ENCODE measurements at places on chromosomes 16 and 17. TPM values are rescaled to one million over a fixed set of nuclear protein-coding genes. Genes with fewer than 3 reads are reported as not detected.

DNA sequence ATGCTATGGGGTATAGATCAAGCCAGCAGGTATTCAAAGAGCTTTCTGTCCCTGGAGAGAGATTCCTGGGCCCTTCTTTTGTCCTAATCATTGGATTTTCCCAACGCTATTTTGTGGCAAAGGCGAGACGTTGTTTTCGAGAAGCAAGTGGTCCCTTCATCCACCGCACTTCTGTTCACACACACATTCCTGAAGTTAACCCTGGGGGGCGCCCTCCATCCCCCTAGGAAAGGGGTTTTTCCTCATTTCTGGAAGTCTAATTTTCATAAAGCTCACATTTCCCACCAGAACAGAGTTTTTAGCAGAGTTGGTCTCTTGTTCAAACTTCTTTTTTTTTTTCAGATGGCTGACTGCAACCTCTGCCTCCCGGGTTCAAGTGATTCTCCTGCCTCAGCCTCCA, 11.9 kb downstream of the SCGB1C2 start:
- H3K4me1 ChIP-seq, result no peaks in the 10 kb centered on the region
- no peak for DNase-seq
- H3K27me3 ChIP-seq, result no peaks in the 10 kb centered on the region
- no peaks in the 10 kb centered on the region for H3K36me3 ChIP-seq
- no peak overlapping the region for H3K4me3 ChIP-seq

- no peaks in the 10 kb centered on the region for H3K4me1 ChIP-seq
- H3K36me3 ChIP-seq, result no peaks in the 10 kb centered on the region
- no peak overlapping the region for H3K4me3 ChIP-seq
- H3K27me3 ChIP-seq, result no peaks in the 10 kb centered on the region
- no peak overlapping the region for H3K27ac ChIP-seq
- no peak for DNase-seq
These were observed 413.1 kb upstream of the MON1B start for GRCh38 chr16:76777721-76778465.

- peaks cover 11% of the 10 kb centered on the region for H3K27me3 ChIP-seq
- no peaks in the 10 kb centered on the region for H3K36me3 ChIP-seq
- H3K27ac ChIP-seq, result no peak overlapping the region
- H3K4me3 ChIP-seq, result no peak overlapping the region
- H3K4me1 ChIP-seq, result no peaks in the 10 kb centered on the region
These were observed 28.4 kb upstream of the RBFOX1 start for GRCh38 chr16:7304279-7304678.

The CSH2 gene
- total RNA-seq, result not detected

The KRT17 gene
- total RNA-seq, result 0.25 TPM

Data from activated CD4-positive, alpha-beta T cell treated with anti-CD3 and anti-CD28 coated beads, Interleukin-2, amount 10 ng/mL, durations not matched to agents 7 days and 5 days (primary cell).